AG09309 (cell line): ENCODE measurements at places on chromosomes 5 and 9.

DNA sequence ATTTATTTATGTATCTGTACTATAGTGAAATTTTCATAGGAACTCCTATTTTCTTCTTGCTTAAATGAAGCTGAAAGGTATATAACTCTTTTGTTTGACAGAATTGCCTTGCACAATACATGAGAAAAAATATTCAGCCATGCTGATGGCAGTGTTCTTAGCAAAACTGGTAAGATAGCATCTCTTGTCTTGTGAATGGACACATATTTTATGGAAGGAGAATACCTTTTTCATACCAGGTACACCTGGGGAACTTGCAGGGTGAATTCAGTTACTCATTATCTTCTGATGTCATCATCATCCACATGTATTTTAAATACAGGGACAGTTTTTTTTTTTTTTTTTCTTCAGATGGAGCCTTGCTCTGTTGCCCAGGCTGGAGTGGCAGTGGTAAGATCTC is 49.4 kb downstream of the MAMDC2 start:
- DNase-seq, result no peak

- no peak for DNase-seq
These were observed 38.5 kb upstream of the CDKN2B start for GRCh38 chr9:22047596-22047995.

- no peak for DNase-seq
These were observed 354.6 kb downstream of the SLIT3 start for GRCh38 chr5:168946363-168946762.

GRCh38 chr9:90033028-90033650 is 428.3 kb downstream of the GADD45G start:
- no peak for DNase-seq

DNA sequence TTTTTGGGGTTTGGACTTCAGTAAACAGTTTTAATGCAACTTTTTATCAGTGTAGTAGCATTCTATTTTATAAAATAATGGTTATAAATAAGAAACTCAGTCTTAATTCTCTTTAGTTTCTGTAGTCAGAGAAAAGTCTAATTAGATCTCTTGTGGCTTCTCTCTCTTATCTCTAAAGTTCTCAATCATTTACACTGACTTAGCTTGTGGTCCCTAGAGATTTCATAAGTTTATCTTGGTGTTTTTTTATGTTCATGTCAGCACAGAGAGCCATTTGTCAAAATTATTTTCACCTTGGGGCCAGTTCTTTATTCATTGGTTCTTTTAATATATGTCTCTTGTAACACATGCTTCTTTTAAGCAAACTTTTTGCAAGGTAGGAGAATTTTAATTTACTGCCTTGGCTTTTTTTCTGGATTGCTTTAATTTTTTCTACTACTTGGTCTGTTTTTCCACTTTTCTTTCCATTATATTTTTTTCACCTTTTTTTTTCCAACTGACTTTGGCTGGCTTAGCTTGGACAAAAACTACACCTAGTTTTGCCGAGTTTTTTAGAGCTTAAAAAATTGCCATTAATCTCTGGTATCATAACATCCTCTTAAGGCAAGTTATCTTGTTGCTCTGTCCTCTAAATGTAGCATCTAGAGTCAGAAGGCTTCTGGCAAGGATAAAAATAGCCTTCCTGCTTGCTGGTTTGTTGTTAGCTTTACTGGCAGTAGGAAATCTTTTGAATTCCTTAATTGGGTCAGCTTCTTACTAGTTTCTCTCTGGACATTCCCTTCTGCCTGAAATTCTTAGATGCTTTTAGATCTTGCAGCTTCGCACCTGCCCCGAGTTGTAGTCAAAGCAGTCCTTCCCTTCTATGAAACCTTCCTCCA is 35.3 kb downstream of the CPEB4 start:
- no peak for DNase-seq

DNA sequence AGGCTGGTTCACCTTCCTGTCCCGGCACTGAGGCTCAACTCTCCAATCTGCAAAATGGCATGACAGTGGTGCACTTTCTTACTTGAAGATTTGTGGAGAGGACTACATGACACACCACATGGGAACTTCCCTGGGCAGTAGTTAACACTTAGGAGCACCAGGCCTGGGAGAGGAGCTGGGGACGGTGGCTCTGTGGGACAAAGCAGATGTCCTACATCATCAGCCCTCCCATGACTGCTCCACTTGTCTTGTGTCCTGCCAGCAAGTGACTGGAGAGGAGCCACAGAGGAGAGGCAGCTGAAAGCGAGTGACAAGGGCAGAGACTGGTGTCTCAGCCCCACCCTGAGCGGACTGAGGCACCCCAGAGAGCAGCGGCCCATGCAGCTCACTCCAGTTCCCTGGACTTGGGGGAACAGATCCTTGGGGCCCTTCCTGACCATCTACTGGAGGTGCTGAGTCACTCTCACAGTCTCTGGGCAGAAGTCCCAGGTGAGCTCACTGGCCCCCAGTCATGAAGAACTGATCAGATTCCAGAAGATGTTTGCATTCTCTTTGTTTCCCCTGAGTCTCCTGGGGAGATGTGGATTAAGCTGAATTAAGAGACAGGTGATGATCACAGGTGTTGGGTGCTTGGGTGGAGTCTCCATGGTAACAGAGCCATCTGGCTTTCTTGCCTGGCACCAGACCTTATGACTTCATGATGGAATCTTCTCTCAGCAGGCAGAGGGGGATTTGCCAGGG is 13.2 kb upstream of the SLC25A48 start:
- no peak for DNase-seq

- DNase-seq, result no peak
These were observed 12.5 kb downstream of the TERT start for GRCh38 chr5:1282131-1282992.
